ENCODE measurements at places on chromosomes 13 and 19.

DNA sequence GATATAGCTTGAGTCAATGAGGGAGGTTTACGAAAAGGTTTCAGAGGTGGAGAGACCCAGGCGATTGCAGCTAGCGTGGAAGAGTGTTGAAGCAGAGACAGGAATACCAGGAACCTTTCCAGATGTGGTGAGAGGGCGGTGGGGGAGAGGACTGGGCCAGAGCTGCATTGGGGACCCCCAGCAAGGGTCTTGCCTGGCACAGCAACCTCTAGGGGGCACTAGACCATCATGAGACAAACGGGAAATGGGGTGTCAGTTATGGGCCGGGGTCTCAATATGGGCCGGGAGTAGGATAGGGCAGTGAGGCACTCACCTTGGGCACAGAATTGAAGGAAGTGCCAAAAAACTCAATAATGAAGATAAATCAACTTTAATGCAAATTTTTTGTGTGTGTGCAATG, 2.1 kb upstream of the LRP3 start:
- DNase-seq = no peak

GRCh38 chr19:43739439-43740235, 15.1 kb downstream of the SMG9 start:
- no peak for DNase-seq

DNA sequence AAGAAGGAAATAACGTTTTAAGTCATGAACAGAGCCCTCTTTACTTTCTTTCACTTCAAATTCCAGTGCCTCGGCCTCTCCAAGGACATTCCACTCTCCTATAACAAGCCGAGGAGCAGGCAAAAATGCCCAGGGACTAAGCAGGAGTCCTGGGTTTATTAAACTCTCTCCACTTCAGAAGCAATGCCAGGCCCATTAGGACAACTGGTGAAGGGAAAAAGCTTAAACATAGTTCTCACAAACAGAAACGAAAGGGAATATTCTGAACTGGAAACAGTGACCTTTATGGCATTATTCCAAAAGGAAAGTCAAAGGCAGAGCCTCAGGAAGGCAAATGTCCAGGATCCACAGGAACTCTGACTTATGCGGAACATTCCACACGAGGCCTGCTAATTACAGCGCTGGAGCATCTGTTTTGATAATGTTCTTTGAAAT, 30.9 kb upstream of the MED4 start:
- DNase-seq = no peak

GRCh38 chr13:86841264-86841663, 829.9 kb upstream of the SLITRK5 start:
- no peak for DNase-seq

DNA sequence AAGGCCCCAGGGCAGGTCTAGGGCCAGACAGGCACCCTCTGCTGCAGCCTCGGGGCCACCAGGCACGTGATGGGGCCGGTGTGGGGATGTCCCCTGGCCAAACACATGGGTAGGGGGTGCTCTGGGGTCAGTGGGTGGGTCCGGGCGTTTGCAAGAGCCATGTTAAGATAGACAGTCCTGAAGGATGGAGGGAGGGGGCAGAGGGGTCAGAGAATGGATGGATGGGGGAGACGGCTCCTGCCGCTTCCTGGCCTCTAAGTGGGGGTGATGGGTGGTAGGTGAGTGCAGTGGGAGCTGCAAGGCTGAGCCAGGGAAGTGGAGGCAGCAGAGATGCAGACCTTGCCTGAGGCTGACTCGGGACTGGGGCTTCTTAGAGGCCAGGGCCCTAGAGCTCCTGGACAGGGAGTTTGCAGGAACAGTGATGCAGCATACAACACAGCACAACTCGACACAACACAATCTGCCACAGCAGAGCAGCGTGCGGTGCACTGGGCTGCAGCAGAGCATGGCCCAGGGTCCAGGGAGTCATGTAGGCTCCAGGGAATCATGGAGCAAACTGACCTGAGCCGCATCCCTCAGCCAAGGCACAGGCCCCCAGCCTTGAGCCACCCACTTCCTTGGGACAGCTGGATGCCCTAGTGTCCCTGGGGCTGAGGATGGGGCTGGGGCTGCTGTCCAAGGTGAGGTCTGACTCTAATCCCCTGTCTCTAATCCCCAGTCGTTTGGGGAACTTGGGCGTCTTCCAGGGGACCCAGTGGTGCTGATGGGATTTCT, 97.5 kb downstream of the SCGB2B2 start:
- DNase-seq = no peak

- DNase-seq = no peak
Measured at GRCh38 chr13:112322557-112322956, 53.6 kb upstream of the SPACA7 start.

Data from CD4-positive, alpha-beta T cell treated with Interleukin-2 at 100 ng/mL for 4 hours (primary cell).